ENCODE measurements at places on chromosomes 2 and 18.

- DNase-seq, result no peak
These were observed 13.9 kb downstream of the SCYGR8 start for GRCh38 chr2:227759411-227760118.

- no peak for DNase-seq
These were observed 395.6 kb upstream of the TRIB2 start for GRCh38 chr2:12320991-12321641.

GRCh38 chr2:162118166-162119031, 33.6 kb downstream of the GCG start:
- no peak for DNase-seq

DNA sequence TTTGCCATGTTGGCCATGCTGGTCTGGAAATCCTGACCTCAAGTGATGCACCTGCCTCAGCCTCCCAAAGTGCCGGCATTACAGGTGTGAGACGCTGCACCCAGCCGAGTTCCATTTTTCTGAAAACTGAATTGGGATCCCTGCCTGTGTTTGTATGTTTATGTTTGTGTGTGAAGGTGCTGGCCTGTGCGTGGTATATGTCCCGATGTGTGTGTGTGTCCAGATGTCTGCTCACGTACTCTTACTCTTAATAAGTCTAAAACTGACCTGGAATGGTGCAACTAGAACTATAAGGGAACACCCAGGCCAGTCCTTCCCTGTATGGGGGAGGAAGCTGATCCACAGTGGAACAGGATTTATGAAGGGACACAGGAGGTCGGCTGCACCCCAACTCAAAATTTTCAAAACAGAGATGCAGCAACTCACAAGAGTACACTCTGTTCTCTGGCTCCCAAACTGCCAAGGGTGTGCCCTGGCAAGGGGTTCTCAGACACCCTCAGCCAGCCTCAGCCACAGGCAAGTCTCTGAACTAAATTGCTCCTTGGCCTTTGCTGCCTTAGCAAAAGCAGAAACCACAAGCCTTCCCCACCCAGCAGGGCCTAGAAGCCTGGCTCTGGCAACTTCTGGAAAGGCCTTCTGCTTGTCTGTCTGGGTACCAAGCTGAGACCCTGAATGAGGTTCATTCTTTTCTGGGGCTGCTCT, 36.5 kb downstream of the RHOB start:
- no peak for DNase-seq

DNA sequence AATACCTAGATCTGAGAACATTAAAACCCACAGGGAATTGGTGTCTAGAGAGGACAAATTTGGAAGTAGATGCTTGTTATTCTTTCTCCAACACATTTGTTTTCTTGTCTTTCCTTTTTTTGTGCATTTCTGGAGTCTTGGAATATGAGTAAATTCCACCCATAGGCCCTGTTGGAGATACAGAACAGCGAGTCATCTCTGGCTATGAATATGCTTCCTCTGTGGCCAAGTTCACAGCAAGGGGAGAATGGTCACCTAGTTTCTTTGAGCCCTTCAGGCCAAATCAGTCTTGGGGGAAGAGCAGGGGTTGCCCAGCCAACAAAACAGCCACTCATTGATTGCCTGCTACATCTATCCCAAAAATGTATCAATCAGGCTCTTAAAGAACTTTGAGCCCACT, 31.3 kb downstream of the SP140L start:
- DNase-seq, result no peak

- no peak for DNase-seq
These were observed 39.9 kb downstream of the CYRIA start for GRCh38 chr2:16625759-16626158.

DNA sequence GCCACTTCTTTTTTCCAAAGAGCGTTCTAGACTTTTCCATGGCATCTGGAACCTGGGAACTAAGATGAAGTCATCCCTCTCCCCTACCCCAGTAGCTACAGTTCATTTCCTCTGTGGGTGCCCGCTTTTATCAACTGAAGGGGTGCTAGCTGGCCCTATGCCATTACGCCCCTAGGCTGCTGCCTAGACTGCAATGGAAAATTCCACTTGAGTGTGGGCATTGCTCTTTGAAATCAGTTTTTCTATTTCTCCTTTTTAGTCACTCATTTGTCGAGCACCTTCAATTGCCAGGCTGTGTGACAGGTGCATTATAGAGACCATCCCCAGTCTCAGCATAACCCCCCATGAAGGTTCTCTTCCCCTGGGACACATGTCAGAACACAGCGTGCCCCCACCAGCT, 7.3 kb downstream of the TEX51 start:
- no peak for DNase-seq

DNA sequence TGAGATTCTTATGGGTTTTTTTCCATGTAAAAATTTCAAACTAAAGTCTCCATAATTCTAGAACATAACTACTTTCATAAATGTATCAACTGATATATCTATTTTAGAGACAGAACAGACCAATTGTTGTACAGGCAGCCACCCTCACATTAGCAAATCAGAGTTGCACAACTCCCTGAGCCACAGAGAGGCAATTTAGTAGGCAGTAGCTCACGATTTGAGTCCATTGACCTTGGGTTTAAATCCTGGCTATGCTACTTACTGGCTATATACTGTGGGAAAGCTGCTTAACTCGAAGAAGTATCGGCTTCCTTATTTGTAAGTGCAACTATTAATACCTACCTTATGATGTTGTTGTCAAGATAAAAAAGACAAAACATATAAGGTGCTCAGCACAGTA, 16.2 kb downstream of the MTIF2 start:
- DNase-seq, result no peak

- DNase-seq, result no peak
These were observed 124.2 kb downstream of the UBE2E3 start for GRCh38 chr2:181104512-181105115.

DNA sequence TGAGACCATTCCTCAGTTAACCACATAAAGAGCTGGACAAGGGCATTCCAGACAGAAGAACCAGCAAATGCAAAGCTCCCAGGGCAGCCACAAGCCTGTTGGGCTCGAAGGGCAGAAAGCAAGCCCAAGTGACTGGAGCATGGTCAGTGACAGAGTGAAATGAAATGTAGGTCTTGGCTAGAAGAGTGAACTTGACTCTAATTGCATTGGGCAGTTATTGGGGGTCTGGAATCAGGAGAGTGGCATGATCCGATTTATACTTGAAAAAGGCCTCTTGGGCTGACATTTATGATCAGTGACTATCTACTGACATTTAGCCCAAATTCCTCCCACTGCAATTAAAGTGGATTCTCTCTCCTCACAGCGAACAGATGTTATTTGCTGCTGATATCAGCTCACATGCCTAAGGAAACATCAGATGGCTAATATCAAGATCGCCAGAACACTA, 152.5 kb upstream of the KLF7 start:
- DNase-seq, result no peak

- DNase-seq, result no peak
These were observed 102.6 kb downstream of the CDK15 start for GRCh38 chr2:201908901-201909300.

GRCh38 chr2:22056621-22057132, 932.9 kb downstream of the TDRD15 start:
- DNase-seq, result no peak

GRCh38 chr2:23589739-23590138, 204.8 kb downstream of the KLHL29 start:
- DNase-seq, result no peak
